ENCODE measurements at places on chromosomes 2 and 18.
A peak's percentile ranks its signal among the peaks of the same experiment; 100 is the strongest.

- DNase-seq = no peak
Measured at GRCh38 chr2:49355611-49356010, 201.3 kb upstream of the FSHR start.

- no peak for DNase-seq
Measured at GRCh38 chr2:224039080-224039769, at the start of gene SERPINE2. Gene SERPINE2, minus strand, starts transcription at chr2:224039286. Its CDS starts 37,386 bp downstream, at chr2:224001900.

- no peak for DNase-seq
Measured at GRCh38 chr2:66481100-66481549, 46.2 kb downstream of the MEIS1 start.

DNA sequence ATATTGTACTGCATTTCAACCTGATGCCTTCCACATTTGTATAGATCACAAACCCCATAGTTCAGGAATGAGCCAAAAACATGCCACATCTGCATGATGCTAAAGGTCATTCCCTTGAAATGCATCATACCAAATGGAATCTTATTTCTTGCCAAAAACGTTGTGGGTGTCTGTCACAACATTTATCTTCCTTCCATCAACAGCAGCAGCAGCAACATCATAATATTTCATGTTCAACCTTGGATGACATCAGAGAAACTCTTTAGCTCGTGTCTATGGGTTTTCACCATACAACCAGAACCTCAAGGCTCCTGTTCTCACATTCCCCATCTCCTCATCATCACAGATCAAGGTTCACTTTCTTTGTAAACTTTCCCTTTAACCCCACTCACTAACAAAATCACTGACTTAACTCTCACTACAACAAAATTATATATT lies 221.3 kb upstream of the CTAGE1 start:
- no peak for DNase-seq

- peak; percentile 18 for DNase-seq
Measured at GRCh38 chr2:190180313-190181122, 118.0 kb upstream of the MSTN start.

- no peak for DNase-seq
Measured at GRCh38 chr2:240469239-240469636, 33.8 kb downstream of the GPC1 start.

DNA sequence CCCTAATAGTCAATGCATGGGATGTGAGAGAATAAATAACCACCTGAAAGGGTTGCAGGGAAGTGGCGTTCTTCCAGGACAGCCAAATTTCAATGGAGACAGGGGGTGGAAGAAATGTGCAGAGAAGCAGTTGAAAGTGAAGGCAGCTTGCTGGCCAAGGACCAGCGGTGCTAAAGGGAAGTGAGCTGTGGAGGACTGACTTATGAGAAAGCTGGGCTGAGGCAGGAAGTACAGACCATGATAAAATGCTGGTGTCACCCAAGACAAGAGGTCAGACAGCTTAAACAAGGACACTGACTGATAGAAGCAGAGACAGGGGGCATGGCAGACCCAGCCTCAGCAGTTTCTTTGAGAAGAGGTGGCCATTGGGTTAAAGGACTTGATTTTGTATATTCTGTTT lies 106.7 kb downstream of the DTNB start:
- DNase-seq = no peak

- DNase-seq = no peak
Measured at GRCh38 chr2:197258580-197258979, 52.0 kb downstream of the ANKRD44 start.

DNA sequence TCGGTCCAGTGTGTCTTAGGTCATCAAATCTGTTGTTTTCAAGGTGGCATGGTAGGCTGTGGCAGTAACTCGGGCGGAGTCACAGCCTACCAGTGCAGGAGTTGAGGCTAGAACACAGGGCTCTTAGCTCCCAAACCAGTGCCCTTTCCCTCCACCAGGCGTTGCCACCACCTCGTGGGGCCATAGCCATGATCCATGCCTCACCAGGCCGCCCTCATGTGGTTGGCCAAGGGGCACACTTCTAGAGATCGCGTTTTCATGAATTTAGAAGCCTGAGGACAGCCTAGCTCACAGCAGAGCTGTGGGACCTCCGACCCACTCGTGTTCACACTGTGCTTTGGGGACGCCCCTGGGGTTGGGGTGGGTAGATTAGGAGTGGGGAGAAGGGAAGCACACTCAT lies 10.6 kb downstream of the SEC11C start:
- peak; percentile 49 for DNase-seq

- no peak for DNase-seq
Measured at GRCh38 chr18:35691625-35692024, 110.1 kb downstream of the GALNT1 start.

- no peak for DNase-seq
Measured at GRCh38 chr18:4181882-4182568, 273.1 kb downstream of the DLGAP1 start.

GRCh38 chr18:13440277-13441248 lies 222.0 kb downstream of the LDLRAD4 start:
- no peak for DNase-seq

DNA sequence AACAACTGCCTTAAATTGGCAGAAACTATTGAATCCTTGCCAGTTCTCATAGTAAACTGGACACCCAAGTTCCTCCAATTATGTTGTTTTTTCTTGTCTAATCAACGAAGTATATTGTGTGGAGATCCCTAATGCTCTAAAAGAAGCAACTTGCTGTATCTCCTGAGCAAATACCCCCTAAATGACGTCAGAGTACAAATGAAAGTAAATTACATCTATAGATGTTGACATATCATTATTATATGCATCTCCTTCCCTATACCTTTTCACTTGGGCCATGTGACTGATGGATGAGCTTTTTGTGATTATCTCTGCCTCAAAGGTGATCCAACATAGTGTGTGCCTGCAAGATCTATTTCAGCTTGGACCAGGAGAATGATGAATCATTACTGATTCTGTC lies 159.4 kb downstream of the CCDC148 start:
- DNase-seq = no peak

DNA sequence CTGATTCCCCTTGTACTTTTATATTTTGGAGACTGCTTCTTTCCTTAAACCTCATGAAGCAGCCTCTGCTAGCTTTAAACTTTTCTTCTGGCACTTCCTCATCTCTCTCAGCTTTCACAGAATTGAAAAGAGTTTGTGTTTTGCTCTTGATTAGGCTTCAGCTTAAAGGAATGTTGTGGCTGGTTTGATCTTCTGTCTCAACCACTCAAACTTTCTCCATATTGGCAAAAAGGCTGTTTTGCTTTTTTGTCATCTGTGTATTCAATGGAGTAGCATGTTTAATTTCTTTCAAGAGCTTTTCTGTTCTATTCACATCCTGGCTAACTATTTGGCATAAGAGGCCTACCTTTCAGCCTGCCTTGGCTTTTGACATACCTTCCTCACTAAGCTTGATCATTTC lies 36.3 kb upstream of the MSTN start:
- DNase-seq = no peak

Measured in NCI-H2029 (cell line).